ENCODE measurements at places on chromosomes 7 and 10. TPM values are rescaled to one million over a fixed set of nuclear protein-coding genes. Genes with fewer than 3 reads are reported as not detected.

Gene CNPY1
- total RNA-seq, result not detected

Gene FAM131B
- total RNA-seq, result 0.08 TPM

Gene CUX1
- total RNA-seq, result 28.3 TPM

Gene TWIST1
- 0.34 TPM for total RNA-seq

Gene ZNF862
- 1.0 TPM for total RNA-seq
